ENCODE measurements at places on chromosomes 7 and 10.

DNA sequence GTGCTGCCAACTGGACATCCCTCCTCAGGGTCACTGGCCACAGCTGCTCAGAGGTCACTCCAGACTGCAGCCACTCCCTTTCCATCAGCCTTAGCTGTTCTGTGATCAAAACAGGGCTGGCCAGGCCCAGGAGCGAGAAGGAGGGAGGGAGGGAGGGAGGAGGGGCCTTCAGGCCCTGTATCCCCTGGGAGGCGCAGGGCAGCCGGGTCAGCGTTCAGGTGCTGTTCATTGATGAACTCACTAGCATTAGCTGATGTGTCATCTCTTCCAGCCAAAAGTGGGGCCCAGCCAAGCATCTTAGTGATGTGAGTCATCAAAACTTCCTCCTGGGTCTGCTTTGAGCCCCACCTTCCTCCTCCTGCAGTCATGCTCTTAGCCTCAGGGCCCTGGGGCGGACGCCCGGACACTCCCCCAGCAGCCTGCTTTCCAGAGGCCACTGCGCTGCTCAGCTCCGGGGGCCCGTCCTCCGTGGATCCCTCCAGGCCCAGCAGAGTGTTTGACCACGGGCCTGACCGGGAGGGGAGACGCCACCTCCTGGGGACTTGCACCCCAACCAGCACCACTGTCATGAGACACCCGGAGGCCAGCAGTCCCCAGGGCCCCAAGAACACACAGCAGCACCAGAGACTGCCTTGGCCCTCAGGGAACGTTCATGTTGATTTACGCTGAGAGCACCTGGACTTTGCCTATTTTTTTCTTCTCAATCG is 149.2 kb downstream of the PRKAG2 start:
- peak; percentile 94 for ATAC-seq

DNA sequence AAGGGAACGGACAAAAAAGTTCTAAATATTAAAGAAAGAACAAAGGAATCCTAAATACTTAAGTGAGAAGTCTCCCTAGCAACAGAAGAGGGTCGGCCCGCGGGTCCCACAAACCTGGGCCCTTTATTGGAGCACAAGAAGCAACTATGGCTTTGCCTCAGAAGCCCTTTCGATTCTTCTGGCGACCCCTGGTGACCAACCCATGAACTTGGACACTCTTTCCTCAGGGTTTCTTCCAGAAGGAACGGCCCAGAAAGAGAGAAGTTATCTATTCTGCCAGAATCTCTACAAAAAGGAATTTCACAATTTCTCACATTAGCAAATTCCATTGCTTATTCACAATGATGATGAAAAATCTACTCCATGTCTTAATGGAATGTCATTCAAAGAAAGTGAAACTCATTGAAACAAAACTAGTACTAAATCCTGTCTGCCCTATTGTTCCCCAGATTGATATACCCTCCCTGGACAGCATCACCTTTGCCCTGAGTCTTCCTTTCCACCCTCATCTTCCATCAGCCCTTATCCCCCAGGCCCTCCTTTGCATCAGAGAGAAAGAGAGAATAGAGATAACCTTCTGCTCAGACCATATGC is 43.7 kb downstream of the CPVL start:
- no peak for ATAC-seq

DNA sequence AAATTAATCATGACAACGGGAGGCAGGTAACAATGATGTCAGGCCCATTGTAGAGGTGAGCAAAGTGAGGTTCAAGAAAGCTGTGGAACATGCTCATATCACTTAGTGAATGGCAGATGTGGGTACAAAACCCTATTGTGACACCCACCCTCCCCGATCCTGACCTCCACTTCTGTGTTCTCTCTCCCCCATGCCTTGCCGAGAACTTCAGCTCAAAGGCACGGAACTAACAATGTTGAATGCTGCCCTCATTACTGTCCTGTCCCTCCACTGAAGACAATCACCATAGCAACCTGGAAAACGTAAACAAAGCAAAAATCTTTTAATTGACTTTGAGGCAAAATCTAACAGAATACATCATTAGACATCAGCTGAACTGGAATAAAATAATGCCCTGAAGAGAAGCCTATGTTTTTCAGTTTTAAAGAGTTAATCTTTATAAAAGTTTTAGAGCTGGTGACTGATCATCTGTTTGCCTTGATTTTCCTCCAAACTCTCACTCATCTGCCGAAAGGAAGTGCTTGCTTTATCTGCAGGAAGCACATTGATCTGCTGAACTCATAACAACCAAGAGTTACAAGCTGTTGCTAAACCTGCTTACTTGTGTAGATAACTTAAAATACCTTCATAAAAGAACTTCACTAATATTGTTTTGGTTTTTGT is 133.6 kb downstream of the CUBN start:
- ATAC-seq, result no peak

DNA sequence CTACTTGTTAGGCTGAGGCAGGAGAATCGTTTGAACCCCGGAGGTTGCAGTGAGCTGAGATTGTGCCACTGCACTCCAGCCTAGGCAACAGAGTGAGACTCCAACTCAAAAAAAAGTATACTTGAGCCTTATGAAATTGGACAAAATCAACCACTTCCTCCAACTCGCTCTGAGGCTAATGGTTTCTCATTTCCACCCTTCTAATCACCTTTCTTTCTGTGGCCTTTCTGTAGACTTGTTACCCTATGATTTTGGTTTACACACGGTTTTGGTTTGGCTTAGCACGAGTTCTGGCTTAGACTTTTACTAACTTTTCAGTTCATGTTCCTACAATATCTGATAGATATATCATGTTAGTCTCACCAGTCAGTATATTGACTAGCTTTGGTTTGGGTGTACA is 152.0 kb downstream of the PHTF2 start:
- no peak for ATAC-seq

- no peak for ATAC-seq
Measured at GRCh38 chr7:90858546-90858945, 262.4 kb downstream of the CDK14 start.

All from esophagus mucosa (tissue), 1 donor.